ENCODE measurements at places on chromosomes 3 and 15.

- no peak for DNase-seq
- H3K27ac ChIP-seq, result peak overlapping the region; percentile 98
- H3K27me3 ChIP-seq, result no peaks in the 10 kb centered on the region
- no peak overlapping the region for H3K4me3 ChIP-seq
Observed at GRCh38 chr15:31324186-31324585, 2.4 kb upstream of the KLF13 start.

GRCh38 chr3:19226479-19226878 lies 78.2 kb downstream of the KCNH8 start:
- no peak overlapping the region for H3K4me3 ChIP-seq
- no peak for DNase-seq
- no peaks in the 10 kb centered on the region for H3K27me3 ChIP-seq
- no peaks in the 10 kb centered on the region for H3K36me3 ChIP-seq
- H3K27ac ChIP-seq, result no peak overlapping the region
- no peaks in the 10 kb centered on the region for H3K4me1 ChIP-seq

DNA sequence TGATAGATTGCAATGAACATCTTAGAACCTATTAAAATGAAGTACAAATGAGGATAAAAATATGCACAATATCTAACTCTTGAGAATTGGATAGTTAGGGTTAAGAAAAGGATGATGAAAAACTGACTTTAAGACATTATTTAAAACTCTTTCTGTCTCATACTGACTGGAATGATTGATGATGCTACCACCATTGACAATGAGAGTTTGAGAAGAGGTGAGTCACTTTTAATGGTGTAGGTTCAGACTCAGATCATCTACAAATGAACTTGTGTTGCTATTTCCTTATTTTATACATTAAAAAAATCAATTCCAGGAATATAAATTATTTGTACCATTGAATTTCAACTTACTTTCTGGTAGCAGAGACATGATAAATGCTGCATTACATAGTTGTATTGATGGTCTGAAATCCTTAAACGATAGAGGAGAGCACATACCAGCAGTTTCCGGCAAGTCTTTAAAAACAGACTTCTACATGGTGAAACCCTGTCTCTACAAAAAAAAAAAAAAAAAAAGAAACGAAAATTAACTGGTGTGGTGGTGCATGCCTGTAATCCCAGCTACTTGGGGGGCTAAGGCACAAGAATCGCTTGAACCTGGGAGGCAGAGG lies 409.0 kb downstream of the OTOL1 start:
- H3K4me1 ChIP-seq, result no peaks in the 10 kb centered on the region
- no peak overlapping the region for H3K4me3 ChIP-seq
- H3K36me3 ChIP-seq, result no peaks in the 10 kb centered on the region

DNA sequence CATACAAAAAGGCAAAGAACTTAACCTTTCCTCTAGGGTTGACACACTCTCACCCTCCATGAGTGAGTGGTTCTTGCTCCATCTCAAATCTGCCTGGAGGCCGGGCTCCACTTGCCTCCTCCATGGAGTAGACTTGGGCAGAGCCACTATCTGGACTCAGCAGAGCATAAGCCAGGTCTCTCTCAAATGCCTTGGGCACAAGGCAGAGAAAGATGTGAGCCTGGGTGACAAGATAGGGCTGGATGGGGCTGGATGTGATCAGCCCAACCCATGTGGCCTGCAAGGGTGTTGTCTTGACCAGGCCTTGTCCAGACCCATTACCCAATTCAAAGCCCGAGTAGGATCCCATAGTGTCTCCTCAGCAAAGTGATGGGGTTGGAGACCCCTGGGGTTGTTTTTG lies 4.2 kb upstream of the RPL29 start:
- DNase-seq, result no peak
- H3K27ac ChIP-seq, result no peak overlapping the region
- H3K36me3 ChIP-seq, result peaks cover under 1% of the 10 kb centered on the region
- H3K4me3 ChIP-seq, result no peak overlapping the region
- no peaks in the 10 kb centered on the region for H3K27me3 ChIP-seq
